ENCODE measurements at places on chromosomes 7 and 10. TPM values are rescaled to one million over a fixed set of nuclear protein-coding genes. Genes with fewer than 3 reads are reported as not detected.
A peak's percentile ranks its signal among the peaks of the same experiment; 100 is the strongest.

DNA sequence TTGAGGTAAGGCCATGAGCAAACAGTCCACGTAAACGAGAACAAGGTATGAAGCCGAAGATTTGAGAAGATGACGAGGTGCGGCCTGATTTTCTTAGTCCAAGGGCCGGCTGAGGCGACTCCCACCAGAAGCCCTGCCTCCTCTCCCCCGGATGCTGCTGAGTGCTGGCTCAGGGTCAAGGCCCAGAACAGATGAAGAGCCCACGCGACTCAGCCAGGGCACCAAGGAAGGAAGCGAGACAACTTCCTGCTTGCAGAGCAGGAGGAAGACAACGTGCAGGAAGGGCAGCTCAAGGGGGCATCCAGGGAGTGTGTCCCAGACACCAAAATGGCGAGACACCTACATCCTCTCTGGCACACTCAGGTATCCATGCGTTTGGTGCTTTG is 99.5 kb downstream of the CYTH3 start:
- DNase-seq = no peak
- H3K4me3 ChIP-seq = no peak overlapping the region
- H3K27me3 ChIP-seq = no peaks in the 10 kb centered on the region
- H3K36me3 ChIP-seq = no peaks in the 10 kb centered on the region
- H3K4me1 ChIP-seq = peaks cover 4% of the 10 kb centered on the region
- no peak overlapping the region for H3K27ac ChIP-seq

GRCh38 chr7:70190281-70190680 is 592.0 kb downstream of the AUTS2 start:
- DNase-seq = no peak
- no peaks in the 10 kb centered on the region for H3K27me3 ChIP-seq
- H3K27ac ChIP-seq = no peak overlapping the region
- H3K4me3 ChIP-seq = no peak overlapping the region

DNA sequence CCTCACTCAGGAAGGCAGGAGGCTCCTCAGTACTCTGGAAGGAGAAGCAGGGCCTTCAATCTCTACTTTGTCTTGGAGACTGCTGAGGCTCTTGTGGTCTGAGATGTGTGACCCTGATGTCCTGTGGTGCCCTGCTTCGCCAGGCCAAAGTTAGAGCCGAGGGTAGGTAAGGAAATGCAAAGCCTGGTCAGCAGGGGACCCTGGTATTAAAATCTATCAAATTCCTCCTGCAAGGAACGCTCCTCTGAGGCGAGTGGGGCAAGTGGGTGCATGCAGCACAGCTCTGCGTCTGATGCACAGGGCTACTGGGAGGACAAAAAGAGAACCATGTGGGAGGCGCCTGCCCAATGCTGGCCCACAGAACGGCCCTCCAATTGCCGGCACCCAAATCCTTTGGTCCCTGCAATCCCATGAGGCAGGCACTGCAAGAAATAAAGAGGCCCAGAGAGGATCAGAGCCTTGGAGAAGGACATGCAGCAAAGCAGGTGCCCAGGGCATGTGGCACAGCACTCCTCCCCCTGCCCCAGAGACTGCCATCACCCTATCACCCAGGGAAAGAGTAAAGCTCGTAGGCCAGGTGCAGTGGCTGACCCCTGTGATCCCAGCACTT is 23.1 kb upstream of the ZMIZ1 start:
- peaks cover 39% of the 10 kb centered on the region for H3K4me1 ChIP-seq
- no peaks in the 10 kb centered on the region for H3K27me3 ChIP-seq
- no peaks in the 10 kb centered on the region for H3K36me3 ChIP-seq
- no peak overlapping the region for H3K4me3 ChIP-seq
- peak overlapping the region; percentile 98 for H3K27ac ChIP-seq

- H3K4me1 ChIP-seq = no peaks in the 10 kb centered on the region
- H3K27ac ChIP-seq = no peak overlapping the region
- no peak overlapping the region for H3K4me3 ChIP-seq
- H3K36me3 ChIP-seq = no peaks in the 10 kb centered on the region
Measured at GRCh38 chr10:82397854-82398253, 522.9 kb downstream of the NRG3 start.

- DNase-seq = no peak
- H3K27me3 ChIP-seq = no peaks in the 10 kb centered on the region
- H3K27ac ChIP-seq = no peak overlapping the region
- no peaks in the 10 kb centered on the region for H3K36me3 ChIP-seq
Measured at GRCh38 chr10:121032460-121032859, 181.3 kb downstream of the WDR11 start.

GRCh38 chr7:133724694-133725093 is 402.4 kb upstream of the LRGUK start:
- H3K4me3 ChIP-seq = no peak overlapping the region
- H3K36me3 ChIP-seq = no peaks in the 10 kb centered on the region
- no peak overlapping the region for H3K27ac ChIP-seq
- no peaks in the 10 kb centered on the region for H3K27me3 ChIP-seq

GRCh38 chr10:58698777-58699356 is 186.2 kb downstream of the BICC1 start:
- H3K4me1 ChIP-seq = no peaks in the 10 kb centered on the region
- DNase-seq = no peak
- H3K27me3 ChIP-seq = no peaks in the 10 kb centered on the region
- no peak overlapping the region for H3K4me3 ChIP-seq
- no peaks in the 10 kb centered on the region for H3K36me3 ChIP-seq

Gene VOPP1
- 91.6 TPM for total RNA-seq

Gene GPC2
- 11.2 TPM for total RNA-seq

Gene ASB10
- not detected for total RNA-seq

Gene CHRM2
- total RNA-seq = 0.33 TPM
